ENCODE measurements at places on chromosomes 2 and 18.

DNA sequence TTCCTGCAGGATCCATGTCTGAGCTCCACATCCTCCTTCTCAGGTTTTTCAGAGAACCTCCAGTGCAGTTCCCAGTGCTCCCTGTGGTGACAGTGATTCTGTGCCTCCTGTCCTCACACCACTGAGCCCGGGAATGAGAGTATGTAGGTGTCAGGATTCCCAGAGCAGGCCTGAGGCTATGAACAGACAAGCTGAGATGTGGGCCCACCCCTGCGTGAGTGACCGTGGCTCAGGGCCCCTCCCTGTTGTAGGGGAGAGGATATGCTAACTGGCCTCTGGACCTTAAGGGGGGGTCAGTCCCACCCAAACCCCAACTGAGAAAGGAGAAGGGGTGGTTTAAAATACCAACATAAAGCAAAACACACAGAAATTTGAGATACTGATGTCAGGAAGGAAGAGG lies 104.8 kb upstream of the RAB12 start:
- DNase-seq = no peak

DNA sequence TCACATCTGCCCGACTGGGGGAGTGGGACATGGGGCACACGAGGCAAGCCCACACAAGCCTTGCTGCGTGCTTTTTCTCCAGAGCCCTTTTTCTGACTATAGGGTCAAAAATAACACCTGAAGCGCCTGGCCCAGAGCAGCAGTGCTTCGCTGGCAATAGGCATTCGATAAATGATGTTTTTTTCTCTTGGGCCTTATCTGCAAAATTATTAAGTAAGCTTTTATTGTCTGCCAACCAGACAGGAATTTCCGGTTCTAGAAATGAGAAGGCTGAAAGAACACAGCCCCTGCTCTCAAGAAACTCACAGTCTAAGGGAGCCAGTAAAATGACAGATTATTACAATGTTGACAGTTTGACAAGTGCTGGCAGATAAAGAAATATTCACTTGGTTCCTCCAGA lies 2.7 kb upstream of the TMBIM1 start:
- no peak for DNase-seq

GRCh38 chr18:13180614-13181375 lies 37.8 kb upstream of the LDLRAD4 start:
- DNase-seq = no peak

- DNase-seq = no peak
Measured at GRCh38 chr2:46327627-46328026, 30.4 kb downstream of the EPAS1 start.

GRCh38 chr2:194223218-194223617 lies 1433.8 kb upstream of the SLC39A10 start:
- no peak for DNase-seq
